Activated CD4-positive, alpha-beta T cell treated with anti-CD3 and anti-CD28 coated beads for 36 hours (primary cell): ENCODE measurements at places on chromosomes 11 and 22. TPM values are rescaled to one million over a fixed set of nuclear protein-coding genes. Genes with fewer than 3 reads are reported as not detected.

DNA sequence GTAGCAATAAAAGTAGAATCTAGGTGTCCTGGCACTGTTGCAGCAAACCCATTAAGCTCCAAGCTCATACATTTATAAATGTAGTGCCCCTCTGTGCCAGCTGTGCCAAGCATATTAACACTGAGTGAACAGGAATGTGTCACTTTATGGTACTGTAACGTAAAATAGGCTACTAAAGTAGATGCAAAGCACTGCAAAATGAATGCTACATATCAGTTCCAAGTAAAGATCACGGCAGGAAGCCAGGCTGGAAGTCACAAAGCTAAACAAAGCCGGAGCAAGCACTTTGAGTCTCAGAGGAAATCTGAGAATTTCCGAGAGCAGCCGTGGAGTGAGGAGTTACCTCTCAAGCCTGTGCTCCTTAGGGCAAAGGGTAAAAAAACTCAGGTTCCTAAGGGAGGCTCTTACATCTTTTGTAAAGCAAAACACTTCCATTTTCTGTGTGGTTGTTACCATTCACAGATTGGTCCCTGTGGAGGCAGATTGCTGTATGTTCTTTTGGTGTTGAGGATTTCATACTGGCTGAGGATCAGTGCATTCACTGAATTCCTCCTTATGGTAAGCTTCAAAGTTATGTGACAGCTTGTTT, 85.7 kb downstream of the WNT11 start:
- DNase-seq = no peak

GRCh38 chr11:33005175-33005574, 10.5 kb upstream of the DEPDC7 start:
- peak; percentile 18 for DNase-seq

DNA sequence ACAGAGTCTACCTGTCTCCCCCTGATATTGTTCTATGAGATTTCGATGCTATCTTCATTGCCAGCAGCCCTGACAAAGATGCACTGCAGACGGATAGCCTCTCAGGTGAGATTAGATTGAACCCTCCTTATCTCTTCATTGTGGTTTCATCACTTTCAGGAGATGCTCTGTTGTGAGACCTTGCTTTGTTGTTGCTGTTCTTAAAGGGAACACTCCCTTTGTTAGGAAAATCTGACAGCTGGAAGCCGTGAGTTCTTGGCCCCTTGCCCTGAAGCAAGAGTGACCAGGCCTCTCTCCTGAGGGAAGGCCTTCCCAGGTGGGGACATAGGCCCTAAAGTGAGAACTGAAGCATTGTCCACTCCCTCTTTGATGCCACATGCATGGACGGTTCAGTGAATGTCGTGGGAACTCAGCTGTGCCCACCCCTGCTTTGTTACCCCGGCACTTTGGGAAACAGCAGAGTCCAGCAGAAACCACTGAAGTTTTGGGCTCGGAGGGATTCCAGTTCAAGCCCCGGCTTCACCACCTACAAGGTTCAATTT, 976.1 kb downstream of the TBC1D22A start:
- DNase-seq = no peak

CRYBB2 gene
- total RNA-seq = 0.30 TPM

- peak; percentile 37 for DNase-seq
These were observed 39.1 kb downstream of the MMP27 start for GRCh38 chr11:102666331-102666957.

DNA sequence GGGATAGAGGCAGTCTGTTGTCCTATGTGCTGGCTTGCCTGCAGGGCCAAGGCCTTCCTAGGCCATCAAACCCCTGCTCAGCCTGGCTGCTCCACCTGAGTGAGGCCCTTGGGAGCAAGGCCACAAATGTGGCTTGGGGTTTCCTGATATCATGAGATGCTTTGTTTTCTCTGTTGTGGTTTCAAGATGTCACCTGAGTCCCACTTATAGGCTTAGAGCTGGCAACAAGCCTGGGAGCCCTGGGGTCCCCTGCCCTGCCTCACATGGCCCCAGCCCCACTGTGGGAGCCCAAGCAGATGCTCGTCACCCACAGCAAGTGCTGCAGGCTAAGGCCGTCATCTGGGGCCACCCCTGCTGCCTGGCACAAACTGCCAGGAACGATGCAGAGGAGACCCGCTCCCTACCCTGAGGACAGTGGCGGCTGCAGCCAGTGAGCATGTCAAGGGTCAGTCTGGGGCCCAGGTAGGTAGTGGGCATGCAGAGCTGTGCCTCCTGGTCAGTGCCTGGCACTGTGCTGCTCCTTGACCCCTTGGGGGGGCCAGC, 75.4 kb upstream of the KCNQ1OT1 start:
- DNase-seq = peak; percentile 6

DNA sequence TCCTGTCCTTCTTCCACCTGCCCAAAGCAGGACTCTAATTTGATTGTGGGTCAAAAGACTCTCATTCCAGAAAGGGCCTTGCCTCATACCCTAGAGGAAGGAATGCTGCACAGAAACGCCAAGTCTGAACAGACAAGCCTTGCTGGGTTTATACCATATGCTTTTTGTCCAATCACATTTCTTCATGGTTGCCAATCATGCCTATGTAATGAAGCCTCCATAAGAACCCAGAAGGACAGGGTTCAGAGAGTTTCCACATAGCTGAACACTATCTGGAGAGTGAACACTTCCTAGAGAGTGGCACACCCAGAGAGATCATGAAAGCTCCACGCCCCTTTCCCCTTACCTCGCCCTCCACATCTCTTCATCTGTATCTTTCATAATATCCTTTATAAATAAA, 4.8 kb upstream of the SAA2 start:
- DNase-seq = no peak

DNA sequence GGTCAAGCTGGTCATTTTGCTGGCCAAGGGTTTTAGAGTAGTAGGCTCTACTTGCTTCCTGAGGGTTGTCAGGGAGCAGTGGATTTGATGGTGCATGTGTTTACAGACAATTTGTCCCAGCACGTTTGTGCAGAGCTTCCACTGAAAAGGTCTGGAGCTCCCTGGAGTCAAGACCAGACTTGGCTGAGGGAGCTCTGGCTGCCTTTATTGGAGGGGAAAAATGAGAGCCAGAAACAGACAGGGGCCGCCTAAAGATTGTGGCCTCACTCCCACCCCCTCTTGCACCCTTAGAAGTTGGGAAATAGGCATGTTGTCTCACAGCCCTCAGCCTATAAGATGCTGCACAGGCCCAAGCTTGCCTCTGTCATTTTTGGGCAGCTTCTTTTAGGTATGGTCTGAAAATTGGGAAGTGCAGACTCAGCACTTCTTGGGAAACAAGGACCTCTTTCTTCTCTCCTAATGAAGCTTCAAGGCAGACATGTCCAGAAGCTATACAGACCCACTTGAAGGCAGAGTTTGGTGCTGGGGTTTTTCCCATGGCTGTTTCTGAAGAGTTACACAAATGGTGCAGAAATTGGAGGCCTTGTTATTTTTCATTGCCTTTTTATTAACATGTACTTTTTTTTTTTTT, 55.1 kb downstream of the AMOTL1 start:
- no peak for DNase-seq
